ENCODE measurements at places on chromosomes 1 and 21.

DNA sequence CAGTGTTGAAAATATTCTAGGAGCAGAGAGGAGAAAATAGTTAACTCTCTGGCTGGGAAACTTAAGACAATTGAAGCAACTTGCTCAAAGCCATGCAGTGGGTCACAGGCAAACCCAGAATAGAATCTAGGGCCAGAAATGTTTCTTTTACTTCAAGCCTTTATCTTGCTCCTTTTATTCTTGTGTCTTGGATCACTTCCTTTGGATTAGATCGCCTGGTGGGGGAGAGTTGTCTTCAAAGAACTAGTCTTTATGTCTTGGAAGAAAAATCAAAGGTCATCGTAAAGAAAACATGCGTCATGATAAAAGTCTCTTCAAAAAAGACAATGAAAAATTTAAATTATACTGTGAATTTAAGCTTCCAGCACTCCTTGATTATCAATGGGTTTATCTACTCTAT lies 493.6 kb upstream of the USP24 start:
- no peak for DNase-seq

- no peak for DNase-seq
Observed at GRCh38 chr1:154398141-154398540, 7.0 kb upstream of the IL6R start.

DNA sequence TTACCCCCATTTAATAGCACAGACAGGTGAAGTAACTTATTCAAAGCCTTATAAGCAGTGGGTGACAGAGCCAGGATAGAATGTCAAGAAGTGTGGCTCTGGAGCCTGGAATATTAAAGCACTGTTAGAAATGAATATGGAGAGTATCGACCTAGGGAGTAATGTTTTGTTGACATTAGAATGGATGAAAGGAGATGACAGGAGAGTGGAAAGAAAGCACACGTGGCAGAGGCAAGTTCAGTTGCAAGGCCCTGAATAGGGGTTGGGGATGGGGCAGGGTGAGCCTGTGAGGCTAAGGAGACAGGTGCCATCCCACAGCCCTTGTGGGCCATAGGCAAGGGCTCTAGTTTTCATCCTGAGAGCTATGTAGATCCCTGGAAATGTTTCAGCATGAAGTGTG lies 125.5 kb upstream of the PLXNA2 start:
- DNase-seq = no peak

- no peak for DNase-seq
Observed at GRCh38 chr1:22670352-22670975, 17.4 kb downstream of the C1QB start.

DNA sequence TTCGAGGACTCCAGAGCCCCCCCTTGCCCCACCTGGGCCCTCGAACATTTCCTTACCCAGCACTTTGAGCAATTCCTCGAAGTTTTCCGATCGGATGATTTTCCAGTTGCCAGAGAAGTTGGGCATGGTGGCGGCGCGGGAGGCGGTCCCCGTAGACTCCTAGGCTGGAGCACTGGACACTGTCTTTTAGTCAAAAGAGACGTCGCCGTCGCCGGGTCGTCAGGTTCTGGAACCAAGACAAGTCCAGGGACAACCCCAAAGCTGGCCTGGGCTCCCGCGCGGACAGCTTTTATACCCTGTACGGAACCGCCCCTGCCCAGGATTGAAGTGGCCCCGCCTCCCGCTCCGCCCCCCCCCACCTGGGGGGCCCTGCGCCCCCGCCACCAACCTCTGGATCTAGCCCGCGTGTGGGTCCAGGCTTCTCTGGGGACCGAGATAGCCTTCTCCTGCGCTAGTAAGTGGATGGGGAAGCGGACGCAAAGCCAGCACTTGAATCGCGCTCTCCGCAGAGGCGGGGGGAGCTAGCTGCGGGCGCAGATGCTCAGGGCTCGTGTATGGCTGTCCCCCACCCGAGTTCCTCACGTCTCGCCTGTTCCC lies at the start of gene CRABP2:
TSS of gene CRABP2 (minus strand) at position 263 of the 597 bp plus-strand sequence. CDS start at position 126, 137 bp downstream.
- DNase-seq = no peak

Data from T1000 (cell line).